Nucleus accumbens (tissue), 56 donors: ENCODE measurements at places on chromosomes 2 and 18.

- no peak for DNase-seq
Observed at GRCh38 chr2:131517106-131517831, 10.4 kb upstream of the CCDC74A start.

GRCh38 chr18:61929881-61930640, 37.3 kb upstream of the RNF152 start:
- DNase-seq = no peak

DNA sequence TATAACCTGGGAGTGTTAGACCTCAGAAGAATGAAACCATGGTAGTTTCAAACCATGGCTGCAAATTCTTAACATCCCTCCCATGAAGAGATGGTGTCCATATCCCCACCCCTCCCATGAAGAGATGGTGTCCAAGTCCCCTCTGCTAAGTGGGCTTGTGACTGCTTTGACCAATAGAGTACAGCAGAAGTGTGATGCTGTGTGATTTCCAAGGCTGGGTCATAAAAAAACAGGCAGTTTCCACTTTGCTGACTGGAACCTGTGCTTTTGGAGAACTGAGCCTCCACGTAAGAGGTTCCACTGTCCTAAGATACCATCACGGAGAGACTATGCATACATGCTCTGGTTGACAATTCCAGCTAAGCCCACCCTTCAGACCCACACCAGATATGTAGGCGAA, 65.5 kb downstream of the MRO start:
- no peak for DNase-seq

DNA sequence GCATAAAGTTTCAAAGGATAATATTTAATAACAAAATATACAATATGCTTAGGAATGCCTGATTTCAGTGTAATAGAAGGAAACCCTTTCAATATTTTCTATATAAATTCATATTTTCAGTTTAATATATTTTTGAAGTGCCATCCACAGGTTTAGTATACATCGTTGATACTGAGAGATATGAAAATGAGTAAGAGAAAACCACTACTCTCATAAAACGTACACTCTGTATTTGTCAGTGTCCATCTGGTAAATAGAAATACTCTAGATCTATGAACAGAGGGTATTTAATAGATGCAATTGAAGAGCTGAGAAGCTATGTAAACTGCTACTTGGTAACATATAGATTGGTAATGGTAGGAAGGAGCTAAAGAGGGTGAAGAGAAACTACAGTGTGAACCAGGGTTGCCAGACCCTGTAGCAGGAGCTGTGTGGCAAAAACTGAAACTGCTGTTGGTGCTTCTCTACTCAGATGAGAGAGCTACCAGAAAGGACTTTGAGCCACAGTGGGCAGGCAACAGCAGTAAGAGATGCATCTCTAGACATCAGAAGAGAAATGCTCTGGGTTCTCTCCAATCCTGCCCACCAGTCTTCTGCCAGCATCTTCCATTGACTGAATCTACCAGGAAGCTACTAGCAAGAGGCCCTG, 187.4 kb downstream of the CCDC102B start:
- DNase-seq = no peak

DNA sequence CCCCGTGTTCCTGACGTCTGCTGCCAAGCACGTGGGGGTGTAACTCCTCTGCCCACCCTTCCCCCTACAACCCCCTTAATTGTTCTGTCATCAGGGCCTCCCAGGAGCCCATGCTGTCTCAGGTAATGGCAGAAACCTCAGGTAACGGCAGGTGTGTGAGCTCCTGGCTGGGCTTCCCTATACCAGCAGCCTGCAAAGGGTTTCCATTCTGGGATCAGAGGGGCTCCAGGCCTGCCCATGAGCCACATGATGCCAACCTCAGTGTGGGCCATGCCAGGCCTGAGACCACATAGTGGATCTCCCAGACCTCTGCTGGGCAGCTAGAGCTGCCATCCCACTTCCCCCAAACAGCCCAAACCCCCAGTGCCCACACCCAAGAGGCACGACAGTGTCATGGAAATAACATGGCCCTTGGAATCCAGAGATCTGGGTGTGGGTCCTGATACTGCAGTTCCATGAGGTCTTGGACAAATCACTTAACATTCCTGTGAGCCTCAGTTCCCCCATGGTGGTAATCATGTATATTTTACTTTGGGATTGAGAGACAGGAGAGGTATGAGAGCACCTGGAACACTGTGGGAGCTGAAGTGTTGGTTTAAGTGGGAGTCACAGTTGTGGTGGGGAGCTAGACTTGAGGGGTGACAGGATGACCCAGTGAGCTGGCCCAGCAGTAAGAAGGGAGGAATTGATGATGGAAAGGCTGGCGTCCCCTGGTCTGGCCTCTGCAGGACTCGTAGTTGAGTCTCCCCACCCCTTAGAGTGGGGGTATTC, 59.6 kb downstream of the ATOH8 start:
- DNase-seq = no peak

DNA sequence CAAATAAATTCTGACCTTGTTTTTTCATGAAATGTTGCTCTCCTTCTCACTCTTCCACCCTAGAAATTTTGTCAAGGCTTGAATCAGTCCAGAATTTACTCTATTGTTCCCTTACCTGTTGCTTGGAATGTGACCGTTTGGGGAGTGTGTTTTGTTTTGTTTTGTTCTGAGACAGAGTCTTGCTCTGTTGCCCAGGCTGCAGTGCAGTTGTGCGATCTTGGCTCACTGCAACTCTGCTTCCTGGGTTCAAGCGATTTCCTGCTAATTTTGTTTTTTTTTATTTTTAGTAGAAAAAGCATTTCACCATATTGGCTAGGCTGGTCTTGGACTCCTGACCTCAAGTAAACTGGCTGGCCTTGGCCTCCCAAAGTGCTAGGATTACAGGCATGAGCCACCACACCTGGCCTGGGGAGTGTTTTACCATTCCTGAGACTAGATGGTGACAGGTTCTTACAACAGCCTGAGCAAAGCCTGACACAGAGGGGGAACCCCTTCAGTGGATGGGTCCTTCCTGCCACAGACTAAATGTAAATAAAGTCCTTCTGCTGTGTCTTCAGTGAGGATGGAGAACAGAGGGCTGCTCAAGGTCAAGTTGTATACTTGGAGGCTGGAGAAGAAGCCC, 52.0 kb downstream of the HAUS1 start:
- no peak for DNase-seq

DNA sequence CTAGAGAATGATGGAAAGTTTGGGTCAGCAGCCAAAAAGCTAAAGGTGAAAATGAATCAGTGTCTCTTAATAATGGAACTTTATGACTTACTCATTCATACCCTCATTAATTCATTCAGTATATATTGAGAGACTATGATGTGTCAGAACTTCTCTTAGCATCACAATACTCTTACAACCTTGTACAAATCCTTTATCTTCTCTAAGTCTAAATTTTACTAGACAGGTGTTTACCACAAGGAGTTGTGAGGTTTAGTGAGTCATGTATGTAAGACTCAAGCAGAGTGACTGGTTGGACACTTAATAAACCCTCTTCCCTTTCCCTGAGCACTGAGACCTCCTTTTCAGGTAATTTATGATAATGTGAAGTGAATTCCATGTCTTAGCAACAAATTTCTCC, 129.6 kb downstream of the PPP1R1C start:
- DNase-seq = no peak

DNA sequence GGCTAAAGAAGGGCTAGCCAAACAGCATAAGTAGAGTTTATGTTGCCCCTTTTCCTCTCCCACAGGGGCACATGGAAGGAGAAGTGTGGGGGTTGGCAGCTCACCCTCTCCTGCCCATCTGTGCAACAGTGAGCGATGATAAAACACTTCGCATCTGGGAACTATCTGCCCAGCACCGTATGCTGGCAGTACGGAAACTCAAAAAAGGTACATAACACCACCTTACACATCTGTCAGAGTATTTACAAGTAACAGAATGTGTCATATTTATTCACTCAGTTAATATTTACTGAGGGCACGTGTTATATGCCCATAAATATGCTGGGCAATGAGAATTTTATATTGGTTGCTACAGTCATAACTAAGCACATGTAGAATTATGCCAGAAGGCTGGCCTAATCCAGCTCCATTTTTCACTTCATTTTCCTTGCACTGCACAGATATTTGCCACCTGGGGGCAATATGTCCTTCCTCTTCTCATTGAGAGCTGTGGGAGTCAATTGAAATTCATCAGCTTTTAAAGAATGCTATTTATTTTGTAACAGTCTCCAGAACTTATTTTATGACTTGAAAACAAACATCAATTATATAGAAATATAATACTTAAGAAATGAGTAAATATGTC, 150.6 kb downstream of the RTN4 start:
- no peak for DNase-seq

DNA sequence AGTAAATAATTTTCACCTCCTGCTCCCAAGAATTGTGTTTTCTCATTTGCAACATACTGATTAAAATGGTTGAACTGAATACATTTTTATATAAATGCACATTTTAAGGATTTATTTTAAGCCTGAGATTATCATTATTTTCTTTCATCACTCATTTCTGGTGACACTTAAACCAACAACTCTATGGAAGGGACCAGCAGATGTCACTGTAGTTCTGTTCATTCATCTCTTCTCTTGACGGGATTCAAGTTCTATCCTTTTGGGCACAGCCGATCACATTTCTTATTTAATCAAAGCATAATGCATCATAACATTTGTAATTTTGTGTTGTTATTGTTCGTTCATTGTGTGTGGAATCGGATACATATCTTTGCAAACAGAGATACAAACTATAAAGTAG, 417.9 kb downstream of the HRH4 start:
- no peak for DNase-seq

DNA sequence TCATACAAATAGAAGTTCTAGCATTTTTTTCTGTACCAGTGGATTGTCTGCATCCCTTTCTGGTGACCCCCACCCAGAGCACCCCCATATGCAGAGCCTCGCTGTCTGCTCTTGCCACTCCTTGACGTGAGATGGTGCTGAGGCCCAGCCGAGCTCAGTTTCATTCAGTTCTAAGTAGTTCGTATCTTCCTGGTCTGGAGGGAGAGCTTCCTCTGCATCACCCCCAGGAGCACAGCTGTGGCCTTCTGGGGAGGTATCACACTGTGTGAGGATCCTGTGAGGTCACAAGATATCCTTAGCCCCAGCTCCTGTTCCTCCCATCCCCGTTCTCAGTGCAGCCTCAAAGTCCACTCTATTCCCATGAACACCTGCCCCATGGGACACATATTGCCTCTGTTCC, 132.7 kb downstream of the PTGR3 start:
- DNase-seq = no peak

DNA sequence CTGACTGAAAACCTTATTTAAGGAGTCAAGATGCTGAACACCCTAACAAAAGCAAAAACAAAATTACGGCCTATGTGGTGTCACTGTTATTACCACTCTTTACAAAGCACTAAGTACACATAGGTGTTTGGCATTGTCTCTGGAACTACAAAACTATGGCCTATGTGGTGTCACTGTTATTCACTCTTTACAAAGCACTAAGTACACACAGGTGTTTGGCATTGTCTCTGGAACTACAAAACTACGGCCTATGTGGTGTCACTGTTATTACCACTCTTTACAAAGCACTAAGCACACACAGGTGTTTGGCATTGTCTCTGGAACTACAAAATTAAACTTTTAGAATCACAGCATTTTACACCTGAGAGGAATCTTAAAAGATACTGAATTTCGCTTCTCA, 47.4 kb downstream of the SLC35F5 start:
- no peak for DNase-seq

- DNase-seq = no peak
Observed at GRCh38 chr2:199278099-199278498, 179.6 kb downstream of the SATB2 start.

GRCh38 chr2:227780981-227781615, 32.5 kb upstream of the CCL20 start:
- DNase-seq = no peak

DNA sequence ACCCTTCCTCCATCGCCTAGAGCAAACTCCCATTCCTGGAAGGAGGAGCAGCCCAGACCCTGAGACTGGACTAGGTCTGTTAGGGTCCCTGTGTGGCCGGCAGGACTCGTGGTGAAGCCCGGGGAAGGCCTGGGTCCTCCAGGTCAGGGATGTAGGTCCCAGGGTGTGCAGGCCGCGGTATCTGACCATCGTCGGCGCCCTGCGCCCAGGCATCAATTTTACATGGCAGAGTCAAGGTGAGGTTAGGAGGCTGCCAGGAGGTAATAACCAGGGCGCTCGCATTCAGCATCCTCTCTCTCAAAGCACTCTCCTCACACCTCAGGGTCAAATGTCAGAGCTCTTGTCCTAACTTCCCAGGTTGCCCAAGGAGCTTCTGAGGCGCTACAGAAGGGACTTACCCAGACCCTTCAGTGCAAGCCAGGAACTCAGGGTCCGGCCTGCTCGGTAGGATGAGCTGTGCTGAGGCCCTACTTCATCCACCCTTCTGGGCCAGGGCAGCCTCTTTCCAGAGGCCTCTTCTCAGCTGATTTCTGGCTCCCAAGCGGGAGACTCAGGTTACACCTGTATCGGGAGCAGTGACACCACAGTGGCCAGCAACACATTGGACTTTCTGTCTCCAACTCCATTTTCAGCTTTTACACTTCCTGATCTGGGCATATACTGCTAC, 628 bp downstream of the SH2D6 start:
- no peak for DNase-seq

GRCh38 chr18:57710226-57710625, 88.6 kb upstream of the NARS1 start:
- DNase-seq = no peak
